Activated CD4-positive, alpha-beta T cell treated with anti-CD3 and anti-CD28 coated beads, Interleukin-2, Interleukin-4, amounts not matched to agents 100 ng/mL and 50 ng/mL, durations not matched to agents 16 hours and 8 hours (primary cell): ENCODE measurements at places on chromosomes 3 and 15.

DNA sequence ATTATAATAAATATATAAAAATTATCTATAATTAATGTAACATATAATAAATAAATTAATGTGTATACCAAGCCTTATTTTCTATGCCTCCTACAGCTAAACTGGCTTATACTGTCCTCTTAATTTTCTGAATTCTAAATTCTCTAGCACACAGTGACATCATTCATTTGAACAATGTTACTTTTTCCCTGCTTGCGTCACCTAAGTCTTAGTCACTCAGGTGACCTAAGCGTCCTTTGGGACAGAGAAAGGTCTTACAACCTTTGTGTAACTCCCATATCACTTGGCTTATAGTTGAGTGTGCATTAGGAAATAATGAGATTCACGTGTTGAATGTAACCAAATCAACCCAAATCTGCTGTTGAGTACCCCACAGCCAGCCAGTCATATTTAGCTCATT is 48.5 kb upstream of the KCNMB2 start:
- DNase-seq = no peak

DNA sequence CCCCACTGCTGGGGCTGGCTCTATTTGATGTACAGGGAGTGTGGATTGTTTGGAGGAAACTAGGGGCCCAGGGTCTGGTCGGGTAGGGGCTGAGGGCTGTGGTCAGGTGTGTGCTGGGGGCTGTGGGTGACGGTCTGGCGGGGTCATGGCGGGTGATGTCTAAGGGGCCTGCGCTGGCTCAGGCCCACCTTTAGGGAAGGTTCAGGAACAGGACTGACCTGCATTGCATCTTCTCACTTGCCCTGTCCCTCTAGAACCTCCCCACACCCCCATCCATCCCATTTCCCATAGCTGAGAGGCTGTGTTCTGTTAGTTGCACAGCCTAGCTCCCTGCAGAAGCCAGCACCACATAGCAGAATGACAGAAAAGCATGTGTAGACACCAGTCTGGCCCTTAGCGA is 39.1 kb downstream of the SCN5A start:
- DNase-seq = no peak

GRCh38 chr15:70535071-70535954 is 228.0 kb downstream of the UACA start:
- DNase-seq = peak; percentile 48

DNA sequence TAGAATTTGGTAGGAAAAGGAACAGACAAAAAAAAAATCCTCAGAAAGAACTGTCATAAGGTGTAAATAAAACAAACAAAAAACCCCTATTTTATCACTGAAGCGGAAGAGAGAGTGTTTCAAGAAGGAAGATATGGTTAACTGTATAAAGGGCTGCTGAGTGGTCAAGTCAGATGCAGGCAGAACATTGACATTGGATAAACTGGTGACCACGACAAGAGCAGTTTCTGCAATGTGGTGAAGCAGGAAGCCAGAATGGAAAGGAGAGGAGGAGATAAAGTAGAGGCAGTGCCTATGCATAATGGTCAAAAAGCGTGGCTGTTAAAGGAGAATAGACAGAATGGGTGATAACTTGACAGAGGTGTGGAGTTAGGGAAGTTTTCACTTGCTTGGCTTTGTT is 75.3 kb downstream of the CYP19A1 start:
- no peak for DNase-seq

DNA sequence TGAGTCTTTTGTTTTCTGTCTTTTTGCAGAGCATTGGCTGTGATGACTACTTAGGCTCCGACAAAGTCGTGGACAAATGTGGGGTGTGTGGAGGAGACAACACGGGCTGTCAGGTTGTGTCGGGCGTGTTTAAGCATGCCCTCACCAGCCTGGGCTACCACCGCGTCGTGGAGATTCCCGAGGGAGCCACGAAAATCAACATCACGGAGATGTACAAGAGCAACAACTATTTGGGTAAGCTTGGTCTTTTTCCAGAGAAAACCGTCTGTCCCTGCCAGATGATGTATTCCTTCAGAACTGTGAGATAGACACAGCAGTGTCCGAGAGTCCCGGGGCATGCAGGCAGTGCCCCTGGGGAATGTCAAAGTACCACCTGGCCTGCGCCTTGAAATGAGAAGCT is 149.9 kb upstream of the NR2E3 start:
- no peak for DNase-seq

DNA sequence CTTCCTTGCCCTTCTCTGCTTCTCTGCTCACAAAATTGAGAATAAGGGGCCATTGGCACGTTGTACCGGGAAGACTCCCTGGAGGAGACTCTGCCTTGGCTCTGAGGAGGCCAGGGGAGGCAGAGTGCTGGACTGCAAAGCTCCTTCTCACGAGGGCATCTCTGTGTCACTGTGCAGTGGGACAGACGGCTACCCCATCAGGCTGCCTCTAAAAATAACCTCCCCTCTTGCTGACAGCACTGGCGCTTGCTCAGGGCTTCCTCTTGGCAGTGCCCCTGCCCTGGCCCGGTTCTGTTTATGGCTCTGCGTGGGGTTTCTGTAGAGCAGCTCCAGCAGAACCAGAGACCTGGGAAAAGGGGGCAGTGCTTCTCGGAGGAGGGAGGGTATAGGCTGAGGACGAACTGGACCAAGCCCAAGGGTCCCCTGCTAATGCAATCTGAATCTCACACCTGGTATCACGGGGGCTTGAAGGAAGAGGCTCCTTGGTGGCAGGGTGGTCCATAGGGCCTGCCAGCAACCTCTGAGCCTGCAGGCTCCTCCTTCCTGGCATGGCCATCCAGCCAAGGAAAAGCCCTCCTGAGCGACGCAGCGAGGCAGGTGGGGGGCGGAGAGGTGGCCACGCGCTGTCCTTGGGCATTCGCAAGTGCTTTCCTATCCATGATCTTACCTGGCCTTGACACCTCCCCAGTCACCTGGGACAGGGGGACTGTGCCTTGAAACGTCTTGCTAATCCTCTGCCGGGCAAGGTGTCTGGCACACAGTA is 63.3 kb upstream of the TLE3 start:
- no peak for DNase-seq

DNA sequence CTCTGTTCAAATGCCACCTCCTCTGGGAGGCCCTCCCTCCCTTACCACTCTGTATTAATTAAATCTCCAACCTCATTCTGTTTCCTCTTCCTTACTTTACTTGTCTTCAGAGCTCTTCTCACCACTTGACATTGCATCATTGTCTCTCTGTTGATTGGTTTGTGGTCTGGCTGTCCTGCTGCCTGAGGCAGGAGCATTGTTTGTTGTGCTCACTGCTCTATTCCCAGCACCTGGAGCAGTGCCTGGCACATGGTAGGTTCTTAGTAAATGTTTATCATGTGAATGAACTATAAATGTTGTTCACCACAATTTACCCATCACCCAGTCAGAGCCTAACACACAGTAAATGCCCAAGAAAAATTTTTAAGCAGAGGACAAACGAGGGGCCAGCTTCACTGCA is 6.7 kb upstream of the BFSP2 start:
- no peak for DNase-seq

DNA sequence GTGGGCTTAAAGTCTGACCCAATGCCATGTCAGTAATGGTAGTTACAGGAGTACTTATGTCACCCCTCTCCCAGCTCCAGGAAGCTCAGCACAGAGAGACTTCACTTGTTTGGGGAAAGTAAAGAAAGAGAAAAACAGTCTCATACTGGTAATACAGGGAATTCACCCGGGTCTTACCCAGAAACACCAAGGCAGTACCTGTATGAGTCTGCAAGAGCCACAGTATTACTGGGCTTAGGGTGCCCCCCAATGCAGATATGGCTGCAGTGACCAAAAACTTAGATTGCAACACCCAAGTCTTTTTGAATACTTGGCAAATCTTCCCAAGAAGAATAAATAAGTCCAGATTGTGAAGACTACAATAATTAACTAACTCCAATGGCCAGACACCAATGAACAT is 622.1 kb downstream of the IGSF11 start:
- no peak for DNase-seq
